ENCODE measurements at places on chromosomes 4 and X. TPM values are rescaled to one million over a fixed set of nuclear protein-coding genes. Genes with fewer than 3 reads are reported as not detected.

- no peak for DNase-seq
Measured at GRCh38 chrX:5733501-5733900, 495.2 kb downstream of the NLGN4X start.

GRCh38 chr4:120922381-120923206 lies at the start of gene PRDM5:
PRDM5 (minus strand) TSS chr4:120922726; CDS start chr4:120922608, 118 bp downstream.
- peak; percentile 70 for DNase-seq

TTC29 gene
- polyA plus RNA-seq: 2.1 TPM

GRCh38 chr4:105305019-105305836 lies 158.6 kb downstream of the TET2 start:
- DNase-seq: no peak

GRCh38 chr4:57044279-57044678 lies 65.6 kb downstream of the POLR2B start:
- no peak for DNase-seq

- no peak for DNase-seq
Measured at GRCh38 chr4:117545039-117545438, 459.7 kb upstream of the TRAM1L1 start.

DNA sequence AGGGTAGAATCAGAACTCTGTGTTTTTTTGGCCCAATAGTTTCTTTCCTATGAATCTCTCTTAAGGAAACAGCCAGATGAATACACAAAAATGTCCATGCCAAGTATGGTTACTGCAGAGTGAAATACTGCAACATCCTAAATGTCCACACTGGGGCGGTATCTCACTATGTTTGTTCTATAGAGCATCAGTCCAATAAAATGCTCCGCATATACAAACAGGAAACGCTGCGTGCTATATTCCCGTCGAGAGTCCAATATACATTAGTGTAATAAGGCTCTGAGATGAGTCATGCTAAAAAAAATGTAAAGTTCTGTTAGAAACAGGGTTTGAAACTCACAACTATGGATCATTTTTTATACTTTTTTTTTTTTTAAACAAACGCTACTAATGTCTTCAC lies 72.9 kb upstream of the ENOX2 start:
- peak; percentile 39 for DNase-seq

DNA sequence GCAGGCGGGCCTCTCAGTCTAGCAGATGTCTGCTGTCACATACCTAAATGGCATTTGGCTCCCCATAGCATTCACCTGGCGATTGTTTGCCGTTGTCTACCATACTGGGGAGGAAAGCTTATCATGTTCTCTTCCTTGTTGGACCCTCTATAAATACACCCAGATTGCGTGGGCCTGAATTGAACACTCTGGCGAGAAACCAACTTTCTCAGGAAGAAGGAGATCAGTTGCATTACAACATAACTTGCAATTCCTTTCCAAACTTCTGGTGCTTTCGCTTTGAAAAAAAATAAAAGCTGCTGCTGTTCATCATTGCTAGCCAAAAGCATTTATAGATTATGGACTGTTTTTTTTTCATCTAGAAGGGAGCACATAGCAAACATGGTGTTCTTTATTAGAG lies 230.0 kb upstream of the GPC4 start:
- no peak for DNase-seq

- DNase-seq: peak; percentile 75
Measured at GRCh38 chrX:101415180-101416145, 7.4 kb downstream of the HNRNPH2 start.

- DNase-seq: no peak
Measured at GRCh38 chrX:104641176-104641575, 75.2 kb downstream of the IL1RAPL2 start.

DNA sequence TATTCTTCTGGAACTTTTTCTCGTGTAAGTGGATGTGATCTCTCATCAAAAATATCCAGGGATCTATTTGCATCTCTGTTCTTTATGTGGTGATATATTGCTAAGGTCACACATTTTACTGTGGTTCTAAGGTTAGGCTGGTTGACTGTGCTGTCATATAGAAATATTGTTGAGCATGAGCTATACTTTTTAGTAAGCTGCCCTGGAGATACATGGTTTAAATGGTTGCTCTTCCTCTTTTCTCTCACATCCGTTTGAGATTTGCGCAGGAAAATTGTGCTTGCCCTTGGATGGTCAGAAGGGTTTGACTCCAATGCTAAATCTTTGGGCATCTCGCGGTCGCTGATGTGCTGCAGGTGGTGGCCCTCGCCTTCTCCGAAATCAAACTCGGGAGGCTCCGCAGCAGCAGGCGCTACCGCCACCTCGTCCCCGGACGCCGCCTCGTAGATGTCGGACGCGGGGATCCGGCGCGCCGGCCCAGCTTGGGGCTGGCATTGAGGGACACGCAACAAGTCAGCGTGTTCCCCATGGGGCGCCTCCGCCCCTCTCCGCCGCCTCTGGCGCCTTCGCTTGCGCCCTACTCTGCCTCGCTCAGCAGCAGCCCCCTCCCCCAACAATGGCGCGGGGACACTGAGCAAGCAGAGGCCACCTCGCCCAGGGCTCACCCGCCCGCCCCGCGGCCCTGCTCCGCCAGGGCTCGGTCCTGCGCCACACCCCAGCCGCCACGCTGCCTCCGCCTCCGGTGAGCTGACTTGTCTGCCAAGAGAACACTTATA lies 154.5 kb downstream of the MSN start:
- DNase-seq: peak; percentile 6

DNA sequence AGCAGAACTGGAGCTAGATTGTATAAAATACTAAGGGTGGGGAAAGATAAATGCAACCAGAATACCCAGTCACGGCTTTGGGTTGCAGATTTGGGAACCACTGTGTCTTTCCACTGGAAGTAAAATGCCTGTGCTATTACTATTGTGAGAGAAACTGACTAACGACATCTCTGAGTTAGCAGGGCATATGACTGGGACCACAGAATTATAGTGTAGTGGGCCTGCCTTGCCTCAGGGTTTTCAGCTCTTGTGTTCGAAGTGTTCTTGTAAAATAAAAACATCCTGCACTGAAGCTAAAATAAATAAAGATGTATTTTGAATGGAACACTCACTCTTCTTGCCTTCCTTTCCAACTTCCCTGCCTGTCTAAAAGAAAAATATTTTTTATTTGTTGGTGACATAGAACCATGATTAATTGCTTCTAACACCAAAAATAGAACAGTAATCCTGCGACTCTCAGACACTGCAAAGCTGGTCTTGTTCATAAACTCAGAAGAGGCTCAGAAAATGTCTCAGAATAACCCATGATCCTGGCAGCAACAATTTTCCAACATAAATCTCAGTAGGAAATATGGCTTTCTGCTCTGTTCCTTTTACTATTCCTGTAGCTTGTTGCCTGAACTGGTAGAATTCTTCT lies 104.2 kb downstream of the FAM47B start:
- no peak for DNase-seq

- DNase-seq: peak; percentile 52
Measured at GRCh38 chrX:107825698-107826237, at the start of gene MID2. MID2 (plus strand) TSS chrX:107825866; CDS start chrX:107826427, 561 bp downstream.

GRCh38 chrX:101659601-101660063 lies at the start of gene ARMCX2:
ARMCX2 (minus strand) TSS chrX:101659850; CDS start chrX:101657588, 2,262 bp downstream.
- DNase-seq: peak; percentile 57

- no peak for DNase-seq
Measured at GRCh38 chr4:185280608-185281007, 71.2 kb downstream of the SNX25 start.

ENAM gene
- 5.1 TPM for polyA plus RNA-seq

IL15 gene
- 2.5 TPM for polyA plus RNA-seq

- no peak for DNase-seq
Measured at GRCh38 chrX:12229986-12230385, 91.7 kb downstream of the FRMPD4 start.

DNA sequence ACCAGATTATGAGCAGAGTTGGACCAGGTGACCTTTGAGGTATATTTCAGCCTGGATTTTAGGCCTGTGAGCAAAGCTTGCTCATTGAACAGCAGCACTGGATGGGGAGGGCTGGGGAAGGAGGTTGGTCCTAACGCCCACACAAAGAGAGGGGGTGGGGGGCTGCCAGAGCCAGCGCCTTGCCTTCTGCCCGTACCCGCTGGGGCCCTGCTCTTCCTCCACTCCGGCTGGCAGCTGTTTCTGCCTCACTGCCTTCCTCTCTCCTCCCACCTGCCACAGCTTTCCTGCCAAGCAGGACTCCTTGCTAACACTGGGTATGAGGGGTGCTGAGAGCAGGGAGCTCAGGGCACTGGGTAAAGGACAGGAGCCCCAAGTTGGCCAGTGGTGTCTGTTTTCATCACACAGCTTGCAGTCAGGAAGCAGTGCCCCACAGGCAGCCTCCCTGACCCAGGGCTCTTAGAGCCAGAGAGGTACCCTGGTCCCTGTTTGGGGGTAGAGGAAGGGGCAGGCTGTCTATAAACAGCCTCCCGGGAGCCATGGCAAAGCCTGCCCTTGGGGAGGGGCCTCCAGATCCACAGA lies 6.1 kb downstream of the NALF2 start:
- no peak for DNase-seq

GRCh38 chrX:22124098-22124497 lies 92.0 kb downstream of the PHEX start:
- no peak for DNase-seq

GRCh38 chr4:184275766-184276165 lies 58.1 kb upstream of the ENPP6 start:
- no peak for DNase-seq
